Hematopoietic multipotent progenitor cell treated with erythropoietin and hydrocortisone succinate and interleukin-3 and kit ligand, for 6 days (in vitro differentiated cells): ENCODE measurements at places on chromosomes 2 and 18.

GRCh38 chr2:143401861-143402260 lies 272.6 kb downstream of the ARHGAP15 start:
- no peak for DNase-seq

- peak; percentile 62 for DNase-seq
These were observed 8.6 kb upstream of the PLEKHM3 start for GRCh38 chr2:208033701-208034502.

DNA sequence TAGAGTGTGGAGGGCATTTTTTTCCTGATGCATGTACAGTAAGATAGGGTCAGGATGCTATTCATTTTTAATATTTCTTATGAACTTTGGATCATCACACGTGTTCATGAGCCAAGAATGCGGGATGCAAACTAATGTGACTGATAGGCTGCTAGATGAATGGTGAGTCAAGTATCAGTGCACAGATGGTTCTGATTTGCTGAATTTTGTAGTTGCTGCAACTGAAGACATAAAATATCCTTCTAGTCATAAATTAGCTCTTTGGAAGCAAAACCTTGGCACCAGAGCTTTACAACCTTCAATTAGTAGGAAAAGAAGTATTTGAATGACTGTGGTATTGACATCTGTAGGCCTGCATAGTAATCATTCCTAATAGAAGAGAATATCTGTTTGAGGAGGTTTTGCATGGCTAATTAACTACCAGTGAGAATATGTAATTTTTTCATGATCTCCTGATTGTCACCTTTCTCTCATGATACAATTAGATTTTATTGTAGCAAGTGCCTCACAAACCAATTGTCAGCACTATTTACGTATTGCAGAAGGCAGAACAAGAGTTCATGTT lies 94.0 kb downstream of the VRK2 start:
- DNase-seq, result no peak

DNA sequence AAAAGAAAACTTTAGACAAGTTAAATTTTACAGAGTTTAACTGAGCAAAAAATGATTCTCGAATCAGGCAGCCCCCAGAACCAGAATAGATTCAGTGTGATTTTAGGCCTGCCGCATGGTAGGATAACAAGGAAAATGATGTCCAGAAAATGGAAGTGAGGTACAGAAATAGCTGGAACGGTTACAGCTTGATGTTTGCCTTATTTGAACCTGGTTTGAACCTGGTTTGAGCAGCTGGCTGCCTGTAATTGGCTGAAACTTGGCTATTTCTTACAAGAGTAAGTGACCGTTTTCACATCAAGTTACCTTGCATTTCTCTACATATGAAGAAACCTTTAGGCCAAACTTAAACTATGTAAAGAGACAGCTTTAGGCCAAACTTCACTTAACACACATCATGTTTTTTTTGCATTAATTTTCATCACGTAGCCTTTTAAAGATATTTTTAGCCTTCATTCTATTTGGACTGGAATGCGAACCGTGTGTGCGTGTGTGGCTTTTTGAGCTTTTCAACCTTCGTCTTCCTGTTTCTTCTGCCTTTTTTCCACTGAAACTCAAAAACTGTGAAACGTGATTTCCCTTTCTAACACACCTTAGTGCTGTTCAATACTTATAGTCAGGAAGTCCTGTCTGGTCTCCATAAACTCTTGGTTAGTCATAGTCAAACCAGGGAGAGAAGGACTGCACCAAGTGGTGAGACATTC lies 4.5 kb upstream of the POLE4 start:
- DNase-seq, result no peak

DNA sequence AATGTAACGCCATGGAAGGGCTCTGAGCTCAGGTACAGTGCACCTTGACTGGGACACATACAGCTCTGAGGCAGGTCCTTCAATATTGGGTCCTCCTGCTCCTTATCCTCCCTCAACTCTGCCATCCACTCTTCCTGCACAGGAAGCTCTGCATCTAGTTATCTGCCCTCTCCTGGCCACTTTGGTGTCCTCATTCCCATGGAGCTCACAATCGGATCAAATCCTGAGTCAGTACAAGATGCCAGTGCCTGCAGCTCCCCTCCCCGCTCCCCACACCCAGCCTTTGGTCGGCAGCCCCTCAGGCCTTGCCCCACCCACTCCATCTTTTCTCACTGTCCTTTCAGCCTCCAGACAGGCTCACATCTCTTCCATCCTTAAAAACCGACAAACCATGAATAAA lies 58.0 kb downstream of the LRRFIP1 start:
- no peak for DNase-seq

- peak; percentile 73 for DNase-seq
These were observed 54.7 kb downstream of the SPRED2 start for GRCh38 chr2:65377556-65378192.

GRCh38 chr2:198173864-198174263 lies 369.5 kb downstream of the PLCL1 start:
- no peak for DNase-seq

GRCh38 chr2:126303113-126303512 lies 352.8 kb upstream of the GYPC start:
- no peak for DNase-seq

DNA sequence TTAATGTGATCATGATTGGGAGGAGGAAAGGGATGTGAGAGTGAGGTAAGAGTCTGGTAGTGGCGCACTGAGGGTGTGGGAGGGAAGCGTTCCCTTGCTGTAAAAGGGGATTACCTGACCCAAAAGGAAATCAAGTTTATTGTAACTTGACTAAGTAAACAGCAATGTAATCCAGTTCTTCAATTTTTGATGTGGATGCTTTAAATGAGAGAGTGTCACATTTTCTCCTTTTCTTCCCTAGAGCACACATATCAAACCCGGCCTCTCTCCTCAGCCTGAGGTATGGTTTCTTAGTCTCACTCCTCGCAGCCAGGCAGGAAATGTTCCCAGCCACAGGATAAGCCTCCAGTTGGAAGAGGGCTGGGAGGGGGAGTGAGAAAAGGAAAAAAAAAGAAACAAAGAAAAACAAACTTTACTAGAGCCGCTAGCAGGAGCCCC lies 688 bp upstream of the ARHGAP28 start:
- no peak for DNase-seq

DNA sequence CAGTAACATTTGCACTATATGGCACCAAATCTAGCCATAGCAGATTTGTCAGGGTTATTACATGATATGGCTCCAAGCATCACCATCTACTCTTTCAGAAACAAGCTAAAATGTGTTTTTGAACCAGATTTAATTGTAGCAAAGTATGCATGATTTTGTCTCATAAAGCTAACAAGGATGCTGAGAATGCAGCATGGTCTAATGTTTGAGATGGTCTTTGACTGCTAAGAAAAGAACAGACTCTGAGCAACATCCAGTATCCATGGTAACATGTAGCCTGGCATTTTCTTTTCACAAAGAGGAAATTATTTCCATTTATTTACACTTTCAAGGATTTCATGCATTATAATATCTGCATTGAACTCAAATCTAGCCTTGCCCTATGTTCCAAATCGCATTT lies 206.5 kb downstream of the PDE1A start:
- DNase-seq, result no peak

GRCh38 chr2:215967590-215968378 lies 45.6 kb downstream of the MREG start:
- peak; percentile 20 for DNase-seq

DNA sequence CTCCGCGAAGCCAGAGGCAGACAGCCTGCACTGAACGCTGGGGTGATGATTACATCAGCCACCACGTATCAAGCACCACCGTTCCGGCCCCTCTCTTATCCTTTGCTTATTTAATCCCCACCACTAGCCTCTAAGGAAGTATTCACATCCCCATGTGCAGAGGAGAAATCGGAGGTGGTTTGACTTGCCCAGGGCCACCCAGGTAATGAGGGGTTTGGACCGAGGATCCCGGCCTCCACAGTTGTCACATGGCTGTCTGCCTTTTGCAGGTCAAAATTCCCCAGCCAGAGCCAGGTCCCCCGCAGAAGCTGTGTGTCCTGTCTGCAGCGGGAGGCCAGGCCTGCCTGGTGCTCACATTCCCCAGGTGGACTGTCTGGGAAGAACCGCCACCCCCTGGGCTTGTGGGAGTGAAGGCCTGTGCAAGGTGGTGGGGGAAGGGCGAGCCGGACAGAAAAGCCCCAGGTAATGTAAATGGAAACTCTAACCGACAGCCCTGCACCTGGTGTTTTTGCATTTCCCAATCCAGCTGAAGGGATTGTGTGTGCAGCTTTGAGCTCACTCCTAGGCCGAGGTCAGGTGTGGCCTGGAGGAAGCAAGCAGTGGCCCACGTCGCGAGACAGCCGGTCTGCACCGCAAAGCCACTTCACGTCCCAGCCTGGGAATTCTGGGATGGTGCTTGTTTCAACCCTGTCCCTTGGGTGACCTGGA lies 108.5 kb upstream of the ID2 start:
- no peak for DNase-seq

GRCh38 chr2:204261846-204262245 lies 283.4 kb upstream of the PARD3B start:
- DNase-seq, result no peak

DNA sequence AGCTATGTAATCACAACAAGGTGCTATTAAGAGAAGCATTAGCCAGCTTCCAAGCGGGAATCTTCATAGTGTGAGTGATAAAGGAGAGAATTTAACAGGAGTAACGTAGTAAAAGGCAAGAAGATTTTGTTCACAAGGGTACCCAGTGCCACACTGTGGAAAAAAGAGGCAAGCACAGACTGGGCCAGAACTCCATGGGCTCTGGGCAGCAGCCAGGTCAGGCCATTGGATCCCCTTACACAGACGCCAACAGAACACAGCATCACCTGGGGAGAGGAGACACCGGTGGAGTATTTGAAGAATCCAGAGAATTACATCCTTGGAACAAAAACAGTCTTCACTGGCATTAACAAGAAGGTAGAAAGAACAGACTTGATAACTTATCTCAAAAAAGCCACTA lies 21.2 kb downstream of the AMER3 start:
- no peak for DNase-seq

DNA sequence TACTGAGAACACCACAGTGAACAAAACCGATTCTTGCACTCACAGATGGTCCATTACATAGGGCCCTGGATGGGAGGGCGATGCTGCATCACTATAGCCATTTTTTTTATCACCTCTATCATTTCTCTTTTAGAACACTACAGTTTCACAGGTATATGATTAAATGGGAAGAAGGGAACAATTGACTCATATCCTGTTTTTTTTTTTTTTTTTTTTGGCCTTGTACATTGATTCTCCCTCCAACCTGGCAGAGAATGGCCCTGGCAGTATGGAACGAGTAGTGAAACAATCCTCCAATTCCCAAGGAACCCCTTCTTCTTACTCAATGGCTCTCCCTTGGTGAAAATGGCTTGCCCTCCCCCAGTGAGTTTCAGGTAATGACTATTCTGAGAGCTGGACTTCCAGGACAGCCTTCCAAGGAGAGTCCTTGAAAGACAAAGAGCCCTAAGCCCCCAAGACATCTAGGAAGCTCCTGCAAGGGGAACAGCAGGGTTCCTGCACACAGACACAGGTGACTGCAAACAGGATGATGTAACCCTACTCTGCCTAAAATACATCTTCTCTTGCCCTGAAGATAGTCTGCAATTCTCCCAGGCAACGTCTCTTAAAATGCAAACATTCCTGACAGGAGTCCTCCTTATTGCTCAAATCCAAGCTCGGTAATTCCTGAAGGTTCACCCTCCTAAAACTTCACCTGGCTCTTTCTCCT lies 405.4 kb downstream of the SETBP1 start:
- DNase-seq, result no peak

- peak; percentile 98 for DNase-seq
These were observed at the start of gene TANK for GRCh38 chr2:161160226-161161073. TANK (plus strand) TSS chr2:161160428; CDS start chr2:161179663, 19,235 bp downstream.

DNA sequence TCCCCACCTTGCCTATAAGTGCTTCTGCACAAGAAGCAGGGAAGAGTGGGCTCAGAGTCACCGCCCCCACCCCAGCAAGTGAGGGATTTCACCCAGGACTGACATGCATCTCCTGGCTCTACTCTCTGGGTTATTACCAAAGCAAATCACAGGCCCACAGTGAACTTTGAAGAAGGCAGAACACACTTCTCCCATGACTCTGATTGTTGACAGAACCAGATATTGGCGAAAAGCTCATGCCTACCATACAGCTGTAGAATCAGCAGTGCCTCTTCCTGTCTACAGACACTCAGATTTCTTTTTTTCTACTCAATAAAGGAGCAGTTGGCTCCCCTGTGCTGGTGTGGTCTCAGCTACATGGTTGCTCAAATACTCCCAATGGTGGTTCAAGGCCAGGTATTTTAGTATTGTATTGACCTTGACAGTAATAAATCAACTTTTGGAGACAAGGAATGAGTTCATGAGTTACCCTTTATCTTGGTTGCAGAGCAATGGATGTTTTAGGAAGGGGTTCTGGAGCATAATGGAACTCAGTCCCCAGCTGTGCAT lies 512.9 kb upstream of the ID2 start:
- DNase-seq, result no peak

GRCh38 chr2:145350011-145350410 lies 830.1 kb upstream of the ZEB2 start:
- no peak for DNase-seq

- DNase-seq, result no peak
These were observed 430.9 kb upstream of the KCNH7 start for GRCh38 chr2:163269374-163270021.

DNA sequence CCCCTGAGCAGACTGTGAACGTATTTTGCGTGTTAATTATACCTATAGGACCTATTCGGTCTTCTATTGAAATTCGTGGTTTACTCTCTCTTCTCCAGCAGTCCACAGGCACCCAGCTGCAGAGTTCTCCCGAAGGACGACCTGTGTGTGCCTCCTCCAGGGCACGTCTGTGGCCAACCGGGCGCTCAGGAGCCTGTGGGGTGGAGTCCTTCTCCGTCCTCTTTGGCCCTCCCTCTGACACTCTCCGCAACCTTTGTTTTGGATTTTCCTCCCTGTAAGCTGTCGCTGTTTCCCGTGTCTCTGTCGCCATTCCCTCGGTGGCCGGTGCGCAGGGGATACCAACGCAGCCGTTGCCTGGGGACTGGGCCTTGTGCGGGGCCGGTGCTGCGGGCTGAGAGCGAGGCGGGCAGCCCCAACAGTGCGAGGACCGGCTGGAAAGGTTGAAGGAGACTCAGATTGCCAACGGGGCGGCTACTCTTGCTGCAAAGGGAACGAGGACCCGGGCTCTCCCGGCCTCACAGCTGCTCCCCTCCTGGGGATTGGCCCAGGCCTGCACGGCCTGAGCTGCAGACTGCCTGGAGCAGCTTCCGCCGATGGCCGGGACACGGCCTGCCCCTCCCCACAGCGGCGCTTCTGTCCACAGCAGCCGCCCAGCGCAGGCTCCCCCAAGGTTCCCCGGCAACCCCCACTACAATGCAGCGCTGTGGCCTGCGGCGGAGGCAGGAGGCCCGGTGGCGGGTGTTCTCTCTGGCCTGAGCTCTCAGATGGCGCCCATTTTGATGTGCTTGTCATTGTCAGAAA lies 221.0 kb downstream of the MTX2 start:
- no peak for DNase-seq

- DNase-seq, result peak; percentile 68
These were observed 728.6 kb upstream of the CDH2 start for GRCh38 chr18:28905509-28905908.

GRCh38 chr2:31207790-31208189 lies 9.5 kb downstream of the CAPN14 start:
- no peak for DNase-seq

GRCh38 chr18:5958822-5959221 lies 63.5 kb upstream of the TMEM200C start:
- DNase-seq, result no peak

GRCh38 chr2:64644458-64645382 lies 9.0 kb downstream of the SERTAD2 start:
- peak; percentile 94 for DNase-seq
